BJ (cell line): ENCODE measurements at places on chromosomes 2 and 18. TPM values are rescaled to one million over a fixed set of nuclear protein-coding genes. Genes with fewer than 3 reads are reported as not detected.

Gene RBFA
- 26.1 and 32.4 TPM in 2 replicates for polyA plus RNA-seq

Gene PLB1
- polyA plus RNA-seq: 0.38 and 0.39 TPM in 2 replicates

Gene UGT1A5
- not detected in 2 replicates for polyA plus RNA-seq

DNA sequence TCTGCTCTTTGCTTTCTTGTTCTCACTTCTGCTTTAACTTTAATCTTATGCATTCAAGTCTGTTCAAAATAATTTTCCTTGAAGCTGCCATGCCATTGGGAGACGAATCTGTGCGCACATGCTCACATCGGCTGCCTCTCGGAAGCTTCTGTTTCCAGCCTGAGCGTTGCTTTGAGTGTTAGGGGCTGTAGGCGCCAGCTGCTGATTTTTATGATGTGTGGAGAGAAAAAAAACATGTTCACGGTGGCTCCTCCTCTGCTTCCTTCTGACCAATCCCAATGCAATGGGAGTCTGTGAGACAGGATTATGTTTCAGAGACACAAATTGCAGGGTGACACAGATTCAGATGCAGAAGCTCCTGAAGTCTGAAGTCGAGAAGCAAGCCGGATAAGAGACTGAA is at the start of gene MC4R:
MC4R (minus strand) TSS at position 180 of the 400 bp plus-strand sequence. CDS start 426 bp downstream, outside the sequence.
- peak; percentile 35 for DNase-seq

GRCh38 chr2:197121255-197121654 is 189.3 kb downstream of the ANKRD44 start:
- no peak for DNase-seq

GRCh38 chr2:40416486-40416885 is 35.4 kb downstream of the SLC8A1 start:
- DNase-seq: no peak

GRCh38 chr18:9683418-9684396 is 24.4 kb upstream of the RAB31 start:
- DNase-seq: peak; percentile 27

DNA sequence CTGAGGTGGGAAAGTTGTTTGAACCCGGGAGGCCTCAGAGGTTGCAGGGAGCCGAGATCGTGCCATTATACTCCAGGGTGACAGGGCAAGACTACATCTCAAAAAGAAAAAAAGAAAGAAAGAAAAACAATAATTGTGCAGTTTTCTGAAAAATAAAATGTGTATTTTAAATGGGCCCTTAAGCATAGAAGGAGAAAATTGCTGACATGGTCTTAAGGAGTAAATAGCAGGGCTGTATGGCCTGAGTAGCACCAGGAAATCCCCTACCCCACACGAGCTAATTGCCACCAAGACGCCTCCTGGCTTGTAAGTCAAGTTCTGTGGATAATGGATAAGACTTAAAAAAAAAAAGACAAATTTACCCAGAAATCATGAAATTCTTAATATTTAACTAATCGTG is 271.4 kb upstream of the NCKAP5 start:
- no peak for DNase-seq

DNA sequence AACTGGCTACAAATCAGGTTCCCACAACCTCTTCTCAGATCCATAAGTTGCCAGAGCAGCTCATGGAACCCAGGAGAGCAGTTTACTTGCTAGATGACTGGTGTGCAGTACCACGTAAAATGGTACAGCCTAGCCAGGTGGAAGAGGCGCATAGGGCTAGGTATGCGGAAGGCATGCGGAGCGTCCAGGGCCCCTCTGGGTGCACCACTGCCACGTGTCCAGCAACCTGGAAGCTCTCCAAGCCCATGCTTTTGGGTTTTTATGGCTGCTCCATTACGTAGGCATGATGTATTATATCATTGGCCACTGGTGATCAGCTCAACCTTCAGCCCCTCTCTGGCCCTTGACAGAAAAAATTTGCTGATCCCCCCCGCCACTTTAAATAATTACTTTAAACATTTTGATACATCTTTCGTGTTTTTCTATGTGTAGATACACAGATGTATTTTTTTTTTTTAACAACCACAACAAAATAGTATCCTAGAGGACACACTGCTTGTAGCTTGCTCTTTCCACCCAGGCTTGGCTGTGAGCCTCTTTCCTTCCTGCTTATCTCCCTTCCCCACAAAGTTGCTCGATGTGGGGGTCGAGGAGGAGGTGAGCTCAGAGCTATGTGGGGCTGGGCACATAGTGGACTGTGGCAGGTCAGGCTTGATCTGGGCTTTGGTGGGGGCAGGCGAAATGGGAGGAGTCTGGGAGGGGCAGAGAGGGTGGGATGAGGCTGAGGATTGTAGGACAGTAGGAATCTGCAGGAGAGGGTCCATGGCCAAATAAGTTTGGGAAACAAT is 65.4 kb upstream of the MCFD2 start:
- DNase-seq: no peak

DNA sequence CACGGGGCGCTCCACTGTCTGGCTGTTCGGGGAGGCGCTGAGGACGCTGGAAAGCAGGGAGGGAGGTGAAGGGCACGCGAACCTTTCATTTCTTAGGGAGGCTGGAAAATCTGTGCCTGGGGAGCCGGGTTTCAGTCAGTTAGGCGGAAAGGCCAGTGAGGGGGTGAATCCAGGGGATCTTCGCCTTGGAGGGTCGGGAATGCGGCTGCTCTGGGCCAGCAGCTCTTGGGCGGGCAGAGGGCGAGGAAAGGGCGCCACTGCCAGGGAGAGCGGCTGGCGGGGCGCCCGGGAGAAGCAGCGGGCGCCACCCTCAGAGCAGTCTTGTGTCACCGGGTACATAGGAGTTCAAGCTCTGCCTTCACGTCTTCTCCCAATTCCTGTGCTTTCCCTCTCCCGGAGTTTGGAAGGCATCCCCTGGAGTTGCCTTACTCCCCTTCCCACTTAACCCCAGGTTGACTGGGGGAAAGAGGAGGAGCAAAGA is 1.4 kb downstream of the CCDC85A start:
- DNase-seq: no peak

- DNase-seq: no peak
Measured at GRCh38 chr2:28390746-28391563, 1.7 kb upstream of the FOSL2 start.

DNA sequence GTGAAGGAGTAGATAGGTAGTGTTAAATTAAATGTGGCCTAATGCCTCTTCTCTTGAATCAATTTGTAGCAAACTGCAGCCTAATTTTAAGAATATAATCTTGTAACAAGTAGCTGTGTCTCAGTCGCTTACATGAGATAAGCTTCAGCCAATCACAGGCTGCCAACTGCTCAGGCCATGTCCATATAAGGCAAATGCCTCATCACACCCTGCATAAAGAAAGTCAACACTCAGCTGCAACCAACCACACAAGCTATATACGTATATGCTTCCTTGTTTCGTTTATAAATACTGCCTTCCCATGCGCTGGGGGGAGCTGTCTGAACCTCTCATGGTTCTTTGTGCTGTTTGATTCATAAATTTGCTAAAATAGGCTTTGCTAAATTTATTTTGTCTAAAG is 476.3 kb downstream of the TRIB2 start:
- no peak for DNase-seq
